ENCODE measurements at places on chromosomes 5 and 9. TPM values are rescaled to one million over a fixed set of nuclear protein-coding genes. Genes with fewer than 3 reads are reported as not detected.

Gene RASGRF2
- total RNA-seq = 30.7 TPM

Gene C7
- total RNA-seq = 326 TPM

Gene PJA2
- 80.0 TPM for total RNA-seq

Gene OLFML2A
- 10.7 TPM for total RNA-seq

DNA sequence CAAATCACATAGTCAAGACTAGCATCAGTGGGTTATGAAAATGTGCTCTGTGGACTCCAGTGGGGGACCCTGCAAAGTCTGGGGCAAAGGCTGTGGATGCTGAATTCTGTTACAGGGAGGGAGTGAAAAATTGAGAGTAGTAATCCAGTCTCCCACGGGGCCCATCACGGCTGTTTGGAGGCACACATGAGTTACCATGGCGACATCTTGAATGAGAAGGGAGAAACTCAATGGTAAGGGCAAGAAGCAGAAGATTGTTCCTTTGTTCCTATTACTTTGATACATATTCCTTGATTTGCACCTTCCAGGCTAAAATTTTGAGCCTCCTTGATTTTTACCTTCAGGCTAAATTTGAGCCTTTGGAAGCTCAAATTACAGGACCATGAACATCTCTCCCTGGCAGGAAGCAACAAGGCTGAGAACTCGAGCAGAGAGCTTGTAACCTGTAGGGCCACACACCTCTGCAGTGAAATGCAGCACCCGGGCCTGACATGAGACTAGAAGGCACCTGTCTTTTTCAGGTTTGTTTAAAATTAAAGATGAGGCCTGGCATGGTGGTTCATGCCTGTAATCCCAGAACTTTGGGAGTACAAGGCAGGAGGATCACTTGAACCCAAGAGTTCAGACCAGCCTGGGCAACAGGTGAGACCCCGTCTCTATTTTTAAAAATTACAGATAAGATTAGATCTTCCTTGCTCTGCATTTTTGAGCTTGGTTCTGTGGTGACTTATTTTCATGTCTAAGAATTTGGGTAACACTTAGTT is 31.0 kb upstream of the ZFR start:
- DNase-seq = no peak

DNA sequence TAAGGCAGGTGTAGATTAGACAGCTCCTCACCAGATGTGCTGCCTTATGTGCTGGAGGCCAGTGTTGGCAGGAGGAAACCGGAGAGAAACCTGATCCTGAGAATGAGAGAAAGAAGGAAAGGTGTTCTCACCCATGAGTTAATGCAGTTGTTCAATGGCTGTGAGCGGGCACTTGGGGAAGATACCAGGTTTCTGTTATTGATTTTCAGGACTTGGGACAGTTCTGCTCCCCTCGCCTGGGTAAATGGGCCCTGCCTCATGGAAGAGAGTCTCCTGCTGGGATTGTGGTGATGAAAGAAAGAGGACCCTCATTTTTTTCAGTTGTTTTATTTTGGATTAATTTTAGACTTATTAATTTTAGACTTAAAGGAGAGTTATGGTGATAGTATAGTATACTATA is 59.5 kb downstream of the EGFLAM start:
- no peak for DNase-seq

Data from mesenteric fat pad (tissue), 1 donor.